ENCODE measurements at places on chromosomes 6 and 20.

GRCh38 chr20:4295226-4295625 lies 279.9 kb upstream of the RNF24 start:
- no peak for DNase-seq

DNA sequence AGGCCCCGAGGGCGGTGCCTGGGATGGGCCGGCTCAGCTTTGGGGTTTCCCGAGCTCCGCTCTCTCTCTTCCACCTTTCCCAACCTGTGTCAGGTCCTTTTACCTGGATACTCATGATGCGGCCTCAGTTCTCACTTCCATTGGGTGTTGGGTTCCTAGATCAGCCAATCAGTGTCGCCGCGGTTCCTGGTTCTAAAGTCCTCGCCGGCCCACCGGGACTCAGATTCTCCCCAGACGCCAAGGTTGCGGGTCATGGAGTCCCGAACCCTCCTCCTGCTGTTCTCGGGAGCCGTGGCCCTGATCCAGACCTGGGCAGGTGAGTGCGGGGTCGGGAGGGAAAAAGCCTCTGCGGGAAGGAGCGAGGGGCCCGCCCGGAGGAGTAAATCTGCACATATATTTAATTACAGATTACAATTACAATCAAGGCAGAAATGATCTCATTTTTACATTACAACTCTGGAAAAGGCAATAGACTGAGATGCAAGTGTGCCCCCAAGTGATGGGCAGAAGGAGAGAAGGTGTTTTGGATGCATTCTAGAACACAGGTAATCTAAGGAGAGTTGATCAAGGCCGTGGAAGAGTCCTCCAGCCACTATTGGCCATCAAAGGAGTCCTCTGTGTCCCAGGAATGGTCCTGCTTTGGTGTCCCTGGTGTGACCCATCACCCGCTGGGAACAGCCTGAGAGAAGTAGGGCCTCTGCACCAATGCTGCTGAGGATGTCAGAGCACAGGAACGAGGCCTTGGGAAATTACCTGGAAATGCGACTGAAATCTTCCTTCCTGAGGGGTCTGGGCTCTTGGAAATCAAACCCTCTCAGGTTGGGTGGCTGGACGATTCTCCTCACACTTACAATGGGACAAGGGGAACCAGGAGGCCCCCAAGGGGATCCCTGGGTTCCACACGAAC lies 34.7 kb upstream of the MICB start:
- DNase-seq: peak; percentile 77

DNA sequence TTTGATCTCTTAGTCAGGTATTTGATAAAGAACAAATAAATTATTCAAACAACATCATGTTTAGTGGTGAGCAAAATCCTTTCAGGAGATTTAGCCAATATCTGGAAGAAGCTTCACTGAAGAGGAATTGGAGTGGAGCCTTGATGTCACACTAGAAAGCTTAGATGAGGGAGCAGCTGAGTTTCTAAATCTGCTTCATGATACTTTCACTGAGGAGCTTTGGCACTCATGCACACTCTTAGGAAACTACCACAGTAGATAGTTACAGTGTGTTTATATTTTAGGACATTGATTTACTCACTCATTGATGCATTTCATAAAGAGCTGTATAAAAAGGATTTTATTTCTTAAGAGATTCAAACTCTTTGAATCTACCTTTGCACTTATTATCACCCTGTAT lies 366.2 kb upstream of the BTBD3 start:
- DNase-seq: no peak

DNA sequence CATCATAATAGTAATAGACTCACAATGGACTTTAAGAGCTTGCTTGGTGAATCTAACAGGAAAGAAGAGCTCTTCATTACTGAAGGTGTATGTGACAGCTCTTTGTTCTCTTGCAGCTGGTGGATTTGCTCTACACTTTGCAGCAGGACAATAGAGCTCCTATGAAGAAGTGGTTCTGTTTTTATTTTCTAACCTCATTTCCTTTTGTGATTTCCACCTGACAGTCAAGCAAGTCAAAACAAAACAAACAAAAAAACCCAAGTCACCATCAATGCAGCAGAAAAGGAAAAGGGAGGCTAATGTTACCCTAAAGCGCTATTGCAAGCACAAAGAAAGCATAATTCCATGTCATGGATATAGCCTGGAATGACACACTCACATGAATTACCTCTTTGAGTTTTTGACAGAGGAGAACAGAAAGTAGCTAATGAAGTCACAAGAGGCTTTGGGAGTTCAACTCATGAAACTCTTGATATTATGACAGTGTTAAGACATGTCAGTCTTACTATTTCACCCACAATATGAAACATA lies 1188.1 kb downstream of the EPHA7 start:
- no peak for DNase-seq

- no peak for DNase-seq
Measured at GRCh38 chr6:142947714-142948480, 2.9 kb upstream of the HIVEP2 start.

- no peak for DNase-seq
Measured at GRCh38 chr6:23175391-23175790, 606.0 kb downstream of the HDGFL1 start.

- no peak for DNase-seq
Measured at GRCh38 chr6:15672291-15672690, 9.5 kb upstream of the DTNBP1 start.

- DNase-seq: no peak
Measured at GRCh38 chr20:2902291-2902690, 29.0 kb downstream of the PTPRA start.

DNA sequence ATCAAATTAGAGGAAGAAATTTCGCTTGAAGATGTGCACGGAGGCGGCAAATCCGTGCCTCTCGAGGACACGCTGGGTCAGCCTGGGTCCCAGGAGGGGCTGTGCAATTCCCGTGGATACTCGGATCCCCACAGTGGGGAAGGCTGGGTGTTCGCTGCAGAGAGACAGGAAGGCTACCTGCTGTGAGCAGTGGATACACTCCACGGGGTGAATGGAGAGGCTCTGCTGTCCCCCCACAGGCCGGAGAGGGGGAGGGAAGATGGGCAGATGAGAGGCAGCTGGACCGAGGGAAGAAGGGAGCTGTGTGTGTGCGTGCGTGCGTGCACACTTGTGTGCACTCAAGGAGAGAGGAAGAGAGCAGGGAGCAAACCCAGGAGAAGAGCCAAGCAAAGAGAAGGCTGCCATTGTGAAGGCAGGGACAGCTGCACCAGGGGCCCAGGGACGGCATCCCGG lies 57.3 kb downstream of the SULF2 start:
- DNase-seq: no peak

- no peak for DNase-seq
Measured at GRCh38 chr6:105726902-105727655, 324.2 kb upstream of the PREP start.

DNA sequence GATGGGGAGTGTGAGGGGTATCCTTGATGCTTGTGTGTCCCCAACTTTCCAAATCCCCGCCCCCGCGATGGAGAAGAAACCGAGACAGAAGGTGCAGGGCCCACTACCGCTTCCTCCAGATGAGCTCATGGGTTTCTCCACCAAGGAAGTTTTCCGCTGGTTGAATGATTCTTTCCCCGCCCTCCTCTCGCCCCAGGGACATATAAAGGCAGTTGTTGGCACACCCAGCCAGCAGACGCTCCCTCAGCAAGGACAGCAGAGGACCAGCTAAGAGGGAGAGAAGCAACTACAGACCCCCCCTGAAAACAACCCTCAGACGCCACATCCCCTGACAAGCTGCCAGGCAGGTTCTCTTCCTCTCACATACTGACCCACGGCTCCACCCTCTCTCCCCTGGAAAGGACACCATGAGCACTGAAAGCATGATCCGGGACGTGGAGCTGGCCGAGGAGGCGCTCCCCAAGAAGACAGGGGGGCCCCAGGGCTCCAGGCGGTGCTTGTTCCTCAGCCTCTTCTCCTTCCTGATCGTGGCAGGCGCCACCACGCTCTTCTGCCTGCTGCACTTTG lies at the start of gene TNF:
Gene TNF (plus strand): TSS at position 231 of the 567 bp plus-strand sequence. CDS start 177 bp downstream, at position 408.
- DNase-seq: peak; percentile 49

DNA sequence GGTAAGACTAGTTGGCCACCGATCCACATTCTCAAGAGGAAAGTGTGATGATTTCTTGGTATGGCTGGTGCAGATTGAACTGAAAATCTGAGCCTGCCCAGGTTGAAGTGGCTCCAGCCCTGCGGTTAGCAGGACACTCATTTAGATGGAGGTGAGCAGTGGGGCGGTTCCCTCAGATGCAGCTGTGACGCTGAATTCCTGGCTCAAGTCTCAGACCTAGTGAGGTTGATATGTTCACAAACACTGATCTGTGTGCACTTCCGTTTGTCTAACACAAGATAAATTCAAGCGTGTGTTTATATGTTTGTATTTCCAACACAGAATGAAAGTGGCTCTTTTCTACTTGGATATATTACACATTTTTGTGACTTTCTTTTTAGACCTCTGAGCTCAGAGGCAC lies 83.4 kb upstream of the FRMD1 start:
- DNase-seq: no peak

GRCh38 chr20:4154958-4155411 lies 139.6 kb upstream of the RNF24 start:
- DNase-seq: no peak

- no peak for DNase-seq
Measured at GRCh38 chr6:153101461-153101860, 29.6 kb downstream of the RGS17 start.

GRCh38 chr20:49501917-49502316 lies 19.4 kb upstream of the KCNB1 start:
- DNase-seq: no peak

DNA sequence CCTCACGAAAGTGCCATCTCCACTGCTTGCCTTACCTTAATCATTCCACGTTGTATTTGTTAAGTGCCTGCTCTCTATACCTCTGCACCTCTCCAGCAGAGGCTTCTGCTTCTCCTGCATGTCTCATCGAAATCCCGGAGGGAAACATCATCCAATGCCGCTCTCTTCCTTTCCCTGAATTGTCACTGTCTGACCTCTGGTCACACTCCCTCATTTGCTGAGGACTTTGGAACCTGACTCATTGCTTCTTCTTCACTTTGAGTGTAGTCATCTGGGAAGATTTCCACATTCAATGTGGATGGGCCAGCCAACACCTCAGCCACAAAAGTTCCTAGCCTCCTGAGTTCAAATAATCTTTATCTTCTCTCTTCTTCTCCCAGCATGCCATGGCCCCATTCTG lies 78.9 kb upstream of the BEND6 start:
- no peak for DNase-seq

DNA sequence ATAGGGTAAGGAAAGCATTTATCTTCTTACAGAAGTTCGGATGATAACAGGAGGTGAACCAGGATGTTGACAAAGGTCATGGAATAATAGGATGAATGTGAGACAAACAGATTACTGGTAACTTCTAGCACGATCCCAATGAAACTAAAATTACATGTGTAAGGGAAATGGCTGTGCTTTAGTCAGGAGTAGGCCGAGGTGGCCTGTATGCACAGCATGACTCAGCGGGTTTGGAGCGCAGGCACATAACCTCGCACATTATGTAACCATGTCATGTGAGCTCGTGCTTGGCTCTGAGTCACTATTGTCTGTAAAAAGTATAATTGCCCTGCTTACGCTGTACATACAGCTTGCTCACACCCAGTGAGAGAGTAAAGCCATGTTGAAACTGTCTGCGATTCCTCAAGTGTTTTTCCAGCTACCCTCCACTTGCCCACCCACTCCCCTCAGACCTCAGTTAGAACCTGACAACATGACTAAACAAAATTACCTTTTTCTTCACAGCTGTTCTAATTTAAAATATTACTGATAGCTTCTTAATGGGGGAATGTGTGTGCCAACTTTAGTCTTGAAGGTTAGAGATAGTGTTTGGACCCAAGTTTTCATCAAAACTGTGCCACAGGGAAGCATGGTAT lies 8.2 kb downstream of the CYB5R4 start:
- DNase-seq: no peak

DNA sequence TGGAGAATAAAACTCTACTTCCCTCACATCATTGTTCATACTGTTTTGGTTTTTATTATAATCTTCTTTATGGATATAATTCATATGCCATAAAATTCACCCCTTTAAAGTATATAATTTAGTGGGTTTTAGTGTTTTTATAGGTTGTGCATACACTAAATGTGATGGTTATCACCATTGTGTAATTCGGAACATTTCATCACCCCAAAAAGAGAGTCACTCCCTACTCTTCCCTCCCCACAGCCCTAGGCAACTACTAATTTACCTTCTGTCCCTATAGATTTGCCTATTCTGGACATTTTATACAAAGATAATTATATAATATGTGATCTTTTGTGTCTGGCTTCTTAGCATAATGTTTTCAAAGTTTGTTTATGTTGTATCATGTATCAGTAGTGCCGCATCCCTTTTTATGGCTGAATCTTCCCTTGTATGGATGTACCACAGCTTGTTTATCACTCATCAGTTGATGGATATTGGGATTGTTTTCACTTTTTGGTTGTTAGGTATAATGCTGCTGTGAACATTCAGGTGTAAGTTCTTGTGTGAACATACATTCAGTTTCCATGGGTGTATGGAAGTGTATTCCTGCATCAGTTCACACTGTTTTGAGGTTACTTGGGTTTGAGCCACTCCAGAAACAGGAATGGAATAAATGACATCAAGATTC lies 4.2 kb downstream of the TM9SF4 start:
- DNase-seq: no peak

- DNase-seq: no peak
Measured at GRCh38 chr20:19992996-19993908, 23.9 kb upstream of the NAA20 start.

DNA sequence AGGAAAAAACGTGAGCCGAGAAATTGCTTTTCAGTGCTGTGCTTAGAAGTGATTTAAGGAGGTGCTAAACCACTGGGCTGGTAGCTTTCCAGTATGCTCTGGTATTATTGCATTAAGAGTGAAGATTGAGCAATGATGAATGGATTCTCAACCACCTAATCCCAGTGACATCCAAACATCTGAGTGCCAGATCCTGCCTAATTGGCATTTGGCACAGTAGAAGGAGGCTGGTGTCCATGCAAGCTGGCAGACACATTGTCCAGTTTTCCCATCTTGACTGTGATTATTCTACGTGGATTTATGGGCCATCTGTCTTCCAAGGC lies 398.0 kb upstream of the PLCB4 start:
- no peak for DNase-seq

DNA sequence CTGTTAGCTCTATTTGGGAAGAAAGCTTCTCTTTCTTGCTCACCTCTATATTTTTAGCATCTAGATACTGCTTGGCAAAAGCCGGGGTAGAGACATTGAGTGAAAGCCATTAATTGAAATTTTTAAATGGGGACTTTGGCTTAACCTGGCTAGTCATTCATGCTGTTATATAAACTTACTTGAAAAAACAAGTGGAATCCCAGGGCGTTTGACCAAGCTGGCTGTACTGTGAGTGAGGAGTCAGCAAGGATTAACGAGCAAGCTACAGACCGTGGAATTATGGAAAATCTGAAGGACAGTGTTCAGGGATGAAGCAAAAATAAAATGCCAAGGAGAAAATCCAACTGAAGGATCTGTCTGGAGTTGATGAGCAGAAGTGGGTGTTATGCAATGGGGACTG lies 232.0 kb downstream of the GRM1 start:
- DNase-seq: no peak

DNA sequence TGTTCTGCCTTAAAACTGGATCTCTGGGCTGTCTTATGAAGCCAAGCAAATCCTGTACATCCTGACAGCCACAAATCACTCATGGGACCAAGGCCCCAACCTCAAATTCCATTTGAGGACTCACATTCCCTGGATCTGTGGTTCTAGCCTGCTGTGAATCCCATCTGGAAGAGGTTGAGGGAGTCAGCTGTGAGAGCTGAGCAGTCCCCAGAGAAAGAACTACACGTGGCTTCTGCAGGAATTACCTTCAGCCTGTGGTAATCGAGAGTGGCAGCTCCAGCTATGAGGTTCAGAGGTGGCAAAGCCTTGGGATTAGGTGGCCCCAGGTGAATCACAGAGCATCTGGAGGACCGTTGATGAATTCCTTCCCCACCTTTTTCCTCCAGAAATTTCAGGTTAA lies 245.2 kb downstream of the SLC24A3 start:
- no peak for DNase-seq

- peak; percentile 36 for DNase-seq
Measured at GRCh38 chr6:110814102-110815014, 911 bp downstream of the CDK19 start.

All from activated CD8-positive, alpha-beta memory T cell treated with anti-CD3 and anti-CD28 coated beads for 1 hour (primary cell).